ENCODE measurements at places on chromosomes 7 and 10. TPM values are rescaled to one million over a fixed set of nuclear protein-coding genes. Genes with fewer than 3 reads are reported as not detected.

Gene OR13A1
- total RNA-seq: not detected

Gene CHST12
- total RNA-seq: 8.5 TPM

Gene EVX1
- not detected for total RNA-seq

Gene PRKAR2B
- total RNA-seq: 23.4 TPM

Gene FZD8
- total RNA-seq: 20.2 TPM

Gene PNLIP
- not detected for total RNA-seq

Gene BLNK
- not detected for total RNA-seq

Gene FXYD4
- not detected for total RNA-seq

Gene SMKR1
- 0.44 TPM for total RNA-seq

Gene UCN3
- not detected for total RNA-seq

Gene DPYSL4
- total RNA-seq: 2.3 TPM

Gene ASB4
- total RNA-seq: not detected

Gene FEZF1
- not detected for total RNA-seq

Gene GRB10
- 60.1 TPM for total RNA-seq

Gene CDHR1
- total RNA-seq: 0.12 TPM

Gene SPAM1
- not detected for total RNA-seq

Gene DDX21
- total RNA-seq: 107 TPM

Gene ZFAND4
- total RNA-seq: 7.1 TPM
